ENCODE measurements at places on chromosomes 2 and 18. TPM values are rescaled to one million over a fixed set of nuclear protein-coding genes. Genes with fewer than 3 reads are reported as not detected.
A peak's percentile ranks its signal among the peaks of the same experiment; 100 is the strongest.

The RNU2-63P gene
- 18.8 TPM for total RNA-seq

The UGT1A9 gene
- total RNA-seq = not detected

DNA sequence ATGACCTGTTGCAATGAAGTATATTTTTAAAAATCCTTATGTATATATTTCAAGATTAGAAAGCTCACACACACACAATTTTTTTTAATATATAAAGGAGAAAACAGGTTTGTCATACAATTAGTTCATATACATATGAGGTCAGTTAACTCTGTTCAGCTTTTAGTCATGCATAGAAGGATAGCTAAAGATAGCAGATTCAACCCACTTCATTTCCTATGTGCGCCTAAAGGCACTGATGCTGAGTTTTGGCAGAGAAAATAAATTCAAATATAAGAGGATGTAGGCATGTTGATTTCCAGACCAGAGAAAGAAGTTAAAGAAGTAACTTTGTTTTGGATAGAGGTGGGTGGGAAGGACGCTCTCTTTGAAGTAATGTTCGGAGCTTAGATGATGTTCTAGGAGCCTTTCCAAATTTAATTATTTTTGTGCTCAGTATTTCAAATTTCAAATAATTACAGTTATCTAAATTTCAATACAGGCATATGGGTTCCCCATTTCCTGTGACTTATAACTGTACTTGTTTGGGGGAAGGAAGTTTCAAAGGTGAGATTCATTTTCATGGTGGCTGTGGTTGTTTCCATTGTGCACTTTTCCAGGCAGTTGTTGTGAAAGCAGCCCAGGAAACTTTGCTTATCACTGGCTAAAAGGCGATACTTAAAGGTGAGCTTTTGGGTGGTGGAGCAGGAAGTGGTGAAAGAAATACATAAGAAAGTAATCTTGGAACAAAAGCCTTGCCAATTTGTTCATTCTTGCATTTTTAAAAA is 523.4 kb upstream of the FANCL start:
- H3K27me3 ChIP-seq = peaks cover 3% of the 10 kb centered on the region
- H3K4me3 ChIP-seq = no peak overlapping the region
- no peak overlapping the region for H3K27ac ChIP-seq
- H3K4me1 ChIP-seq = no peaks in the 10 kb centered on the region
- DNase-seq = no peak

The SERPINB3 gene
- total RNA-seq = not detected

- DNase-seq = peak; percentile 8
- H3K4me3 ChIP-seq = no peak overlapping the region
- peaks cover 18% of the 10 kb centered on the region for H3K36me3 ChIP-seq
- peaks cover 64% of the 10 kb centered on the region for H3K4me1 ChIP-seq
- H3K27me3 ChIP-seq = no peaks in the 10 kb centered on the region
These were observed 66.4 kb downstream of the ZNF516 start for GRCh38 chr18:76428396-76429261.

GRCh38 chr2:231167745-231168459 is 30.5 kb upstream of the ARMC9 start:
- H3K27ac ChIP-seq = peak overlapping the region; percentile 74
- H3K27me3 ChIP-seq = no peaks in the 10 kb centered on the region
- H3K4me3 ChIP-seq = no peak overlapping the region
- no peak for DNase-seq
- H3K4me1 ChIP-seq = peaks cover 73% of the 10 kb centered on the region

The OXER1 gene
- total RNA-seq = not detected

DNA sequence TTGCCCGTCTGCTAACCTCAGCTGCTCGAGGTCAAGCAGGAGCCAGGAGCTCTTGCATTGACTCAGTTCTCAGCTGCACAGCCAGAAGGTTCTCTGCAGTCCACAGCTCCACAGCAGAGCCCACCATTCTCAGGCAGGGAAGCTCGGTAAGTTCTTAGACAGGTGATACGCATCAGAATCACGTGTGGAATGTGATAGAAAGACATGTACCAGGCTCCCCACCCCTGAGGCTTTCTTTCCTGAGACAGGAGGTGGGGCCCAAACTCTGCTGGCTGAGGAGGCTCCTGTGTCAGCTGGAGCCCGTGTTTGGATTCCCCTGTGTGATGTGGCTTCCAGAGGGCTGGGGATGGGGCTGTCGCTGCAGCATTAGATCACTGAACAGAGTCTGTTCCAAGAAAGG is 28.0 kb downstream of the DIPK1C start:
- H3K4me1 ChIP-seq = no peaks in the 10 kb centered on the region
- H3K27ac ChIP-seq = no peak overlapping the region
- H3K27me3 ChIP-seq = peaks cover 20% of the 10 kb centered on the region
- peaks cover 5% of the 10 kb centered on the region for H3K36me3 ChIP-seq
